ENCODE measurements at places on chromosomes 2 and 18.

GRCh38 chr2:68646303-68646702, 2.9 kb downstream of the PROKR1 start:
- no peak for DNase-seq

DNA sequence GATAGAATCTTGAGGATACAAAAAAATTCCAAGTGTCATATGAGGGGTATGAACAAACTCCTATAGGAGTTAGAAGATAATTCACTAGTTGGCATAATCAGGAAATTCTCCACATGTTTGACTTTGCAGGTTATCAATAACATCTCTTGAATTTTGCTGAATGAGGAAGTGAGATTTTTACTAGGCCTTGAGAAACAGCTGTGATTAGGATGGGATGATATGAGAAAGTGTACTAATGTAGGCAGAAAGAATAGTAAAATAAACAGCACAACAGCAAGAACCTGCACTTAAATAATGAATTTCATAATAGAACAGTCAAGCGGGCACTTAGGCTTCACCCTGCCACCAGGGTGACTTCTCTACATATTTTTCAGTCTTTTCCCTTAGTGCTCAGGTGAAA, 570.8 kb upstream of the CRIM1 start:
- no peak for DNase-seq

- DNase-seq = no peak
These were observed 183.6 kb upstream of the TMEM200C start for GRCh38 chr18:6078877-6079276.

DNA sequence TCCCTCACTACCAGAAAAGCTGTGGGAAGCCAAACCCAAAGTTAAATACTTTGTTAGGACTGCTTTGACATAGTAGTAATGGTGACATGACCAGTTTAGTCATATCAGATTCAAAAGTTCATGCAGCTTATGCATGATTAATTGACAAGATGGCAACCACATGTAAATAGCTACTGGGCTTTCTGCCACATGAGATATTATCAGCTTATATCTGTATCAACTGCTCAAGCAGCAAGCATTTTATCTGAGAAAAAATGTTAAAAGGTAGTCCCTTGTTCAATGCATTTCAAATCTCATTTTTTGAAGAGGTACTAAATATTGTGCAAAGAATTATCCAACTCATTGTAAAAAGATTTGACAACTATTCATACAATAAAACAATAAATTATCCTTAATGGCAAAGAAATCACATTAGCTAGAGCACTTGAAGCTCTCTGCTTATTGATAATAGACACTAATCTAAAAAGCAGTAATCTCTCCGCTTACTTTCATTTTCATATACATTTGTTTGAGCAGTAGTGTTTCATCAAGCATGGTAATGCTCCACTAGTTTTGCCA, 993.6 kb upstream of the NXPH2 start:
- no peak for DNase-seq

GRCh38 chr2:29731948-29732347, 189.4 kb downstream of the ALK start:
- no peak for DNase-seq

GRCh38 chr2:170822290-170823087, 5.8 kb downstream of the GAD1 start:
- DNase-seq = peak; percentile 39

GRCh38 chr2:54476852-54477251, 20.7 kb downstream of the SPTBN1 start:
- DNase-seq = no peak

GRCh38 chr2:229519655-229520430, 194.5 kb downstream of the DNER start:
- DNase-seq = no peak

DNA sequence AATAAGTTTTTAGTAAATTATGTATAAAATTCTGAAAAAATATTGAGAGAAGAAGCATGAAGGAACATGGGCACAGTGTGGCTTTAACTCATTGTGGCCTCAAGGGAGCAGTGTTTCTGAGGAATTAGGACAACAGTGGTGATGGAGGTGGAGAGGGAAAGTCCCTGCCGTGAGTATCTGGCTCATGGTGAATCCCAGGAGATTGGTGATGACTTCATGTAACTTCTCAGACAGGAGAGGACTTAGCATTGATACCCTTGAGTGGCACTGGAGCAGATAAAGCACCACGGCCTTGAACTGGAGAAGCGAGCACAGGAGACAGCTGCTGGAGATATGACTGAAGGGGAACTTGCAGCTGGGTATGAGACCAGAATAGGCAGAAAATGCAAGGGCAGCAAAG, 35.0 kb upstream of the LRP1B start:
- no peak for DNase-seq
